ENCODE measurements at places on chromosomes 13 and 19.

DNA sequence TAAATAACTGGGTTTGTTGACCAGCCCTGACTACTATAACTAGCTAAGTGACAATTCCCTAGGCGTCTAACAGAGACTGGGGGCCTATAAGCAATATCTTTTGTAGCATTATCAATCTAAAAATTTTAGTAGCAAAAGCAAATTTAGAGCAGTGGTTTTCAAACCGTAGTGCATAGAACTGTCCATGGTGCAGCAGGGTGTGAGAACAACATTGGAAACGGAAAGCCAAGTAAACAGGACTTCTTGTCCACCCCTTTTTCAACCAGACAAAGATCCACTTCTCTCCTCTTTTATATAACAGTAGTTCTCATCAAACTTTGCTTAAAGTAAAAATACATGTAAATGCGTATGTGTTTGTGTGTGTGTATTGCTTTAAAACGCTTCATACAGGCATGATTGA lies 1099.1 kb upstream of the ATXN8OS start:
- DNase-seq = no peak

GRCh38 chr13:26246154-26246553 lies 7.8 kb upstream of the CDK8 start:
- DNase-seq = no peak

GRCh38 chr19:489418-490196 lies 6.7 kb upstream of the MADCAM1 start:
- no peak for DNase-seq

GRCh38 chr13:52879950-52880741 lies 31.7 kb upstream of the PCDH8 start:
- no peak for DNase-seq

DNA sequence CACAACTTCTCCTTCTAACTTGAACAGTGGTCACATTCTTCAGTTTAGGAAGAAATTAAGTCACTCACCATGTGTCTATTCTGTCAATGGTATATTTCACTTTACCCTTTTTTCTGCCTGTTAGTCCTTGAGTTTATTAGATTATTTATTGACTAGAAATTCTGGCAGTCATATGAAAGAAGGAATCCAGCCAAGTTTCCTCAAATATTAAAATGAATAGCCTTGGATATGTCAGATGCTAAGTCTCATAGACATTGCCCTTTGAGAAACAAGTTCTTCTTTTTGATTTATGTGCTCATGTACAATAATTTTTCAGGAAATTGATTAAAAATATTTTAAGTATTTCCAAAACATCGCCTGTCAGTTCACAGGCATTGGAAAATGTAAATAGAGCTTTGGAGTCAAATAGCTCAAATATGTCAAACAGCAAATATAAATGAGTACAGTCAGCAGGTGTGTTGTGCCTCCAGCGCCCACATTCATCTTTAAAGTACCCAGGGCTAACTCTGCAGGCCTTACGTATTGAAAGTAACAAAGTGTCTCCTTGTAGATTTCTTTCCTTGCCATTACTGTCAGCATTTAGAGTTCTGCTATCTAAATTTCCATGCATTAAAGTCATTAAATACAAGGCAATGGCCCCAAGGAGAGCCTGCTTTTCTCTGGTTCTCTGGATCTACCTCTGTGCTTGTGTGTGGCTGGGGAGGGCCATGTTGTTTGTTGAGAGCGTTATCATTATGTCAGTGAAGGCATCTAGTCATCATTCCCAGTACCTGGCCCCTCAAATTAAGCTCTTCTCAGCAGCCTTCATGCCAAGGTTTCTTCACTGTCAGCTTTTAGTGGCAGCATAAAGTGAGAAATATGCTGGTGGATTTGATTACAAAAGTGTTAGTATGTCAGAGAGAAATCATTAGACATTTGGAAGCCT lies 76.3 kb upstream of the TRPC4 start:
- no peak for DNase-seq
